Stomach (tissue), 19 donors: ENCODE measurements at places on chromosomes 7 and 10. TPM values are rescaled to one million over a fixed set of nuclear protein-coding genes. Genes with fewer than 3 reads are reported as not detected.
A peak's percentile ranks its signal among the peaks of the same experiment; 100 is the strongest.

- no peaks in the 10 kb centered on the region for H3K36me3 ChIP-seq
- no peak overlapping the region for H3K27ac ChIP-seq
- no peak for DNase-seq
- H3K4me3 ChIP-seq = no peak overlapping the region
Observed at GRCh38 chr7:88115816-88116215, 104.0 kb downstream of the SRI start.

GRCh38 chr7:32476816-32477648 lies 13.1 kb downstream of the LSM5 start:
- H3K4me1 ChIP-seq = no peaks in the 10 kb centered on the region
- no peaks in the 10 kb centered on the region for H3K27me3 ChIP-seq
- H3K4me3 ChIP-seq = no peak overlapping the region
- H3K27ac ChIP-seq = no peak overlapping the region

DNA sequence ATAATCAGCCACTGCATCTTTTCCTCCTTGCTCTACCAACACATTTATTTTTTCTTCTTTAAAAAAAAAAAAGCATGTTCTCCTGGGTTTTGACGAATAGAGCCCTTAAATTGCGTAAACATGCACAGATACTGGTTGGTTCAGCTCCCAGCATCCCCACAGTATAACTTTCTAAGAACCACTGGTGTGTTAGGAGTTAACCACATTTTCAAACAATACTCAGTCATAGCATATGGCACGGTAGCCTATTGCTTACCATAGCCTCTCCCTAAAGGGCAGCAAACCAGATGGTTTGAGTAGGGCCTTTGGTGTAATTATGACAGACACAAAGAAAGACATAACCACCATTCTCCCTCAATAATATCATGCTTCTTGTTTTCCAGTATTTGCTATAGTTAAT lies 145.0 kb downstream of the LRRC4 start:
- H3K27me3 ChIP-seq = no peaks in the 10 kb centered on the region
- no peak overlapping the region for H3K4me3 ChIP-seq
- peak overlapping the region; percentile 60 for H3K27ac ChIP-seq
- H3K36me3 ChIP-seq = peaks cover 13% of the 10 kb centered on the region
- no peak for DNase-seq
- peaks cover 24% of the 10 kb centered on the region for H3K4me1 ChIP-seq

The SYT15B gene
- 0.20 TPM for polyA plus RNA-seq

- peaks cover 96% of the 10 kb centered on the region for H3K27me3 ChIP-seq
- H3K27ac ChIP-seq = peak overlapping the region; percentile 30
- H3K36me3 ChIP-seq = no peaks in the 10 kb centered on the region
- DNase-seq = no peak
- peak overlapping the region; percentile 58 for H3K4me3 ChIP-seq
Observed at GRCh38 chr7:1665549-1666316, 4.3 kb upstream of the ELFN1 start.
